ENCODE measurements at places on chromosomes 7 and 10. TPM values are rescaled to one million over a fixed set of nuclear protein-coding genes. Genes with fewer than 3 reads are reported as not detected.
A peak's percentile ranks its signal among the peaks of the same experiment; 100 is the strongest.

DNA sequence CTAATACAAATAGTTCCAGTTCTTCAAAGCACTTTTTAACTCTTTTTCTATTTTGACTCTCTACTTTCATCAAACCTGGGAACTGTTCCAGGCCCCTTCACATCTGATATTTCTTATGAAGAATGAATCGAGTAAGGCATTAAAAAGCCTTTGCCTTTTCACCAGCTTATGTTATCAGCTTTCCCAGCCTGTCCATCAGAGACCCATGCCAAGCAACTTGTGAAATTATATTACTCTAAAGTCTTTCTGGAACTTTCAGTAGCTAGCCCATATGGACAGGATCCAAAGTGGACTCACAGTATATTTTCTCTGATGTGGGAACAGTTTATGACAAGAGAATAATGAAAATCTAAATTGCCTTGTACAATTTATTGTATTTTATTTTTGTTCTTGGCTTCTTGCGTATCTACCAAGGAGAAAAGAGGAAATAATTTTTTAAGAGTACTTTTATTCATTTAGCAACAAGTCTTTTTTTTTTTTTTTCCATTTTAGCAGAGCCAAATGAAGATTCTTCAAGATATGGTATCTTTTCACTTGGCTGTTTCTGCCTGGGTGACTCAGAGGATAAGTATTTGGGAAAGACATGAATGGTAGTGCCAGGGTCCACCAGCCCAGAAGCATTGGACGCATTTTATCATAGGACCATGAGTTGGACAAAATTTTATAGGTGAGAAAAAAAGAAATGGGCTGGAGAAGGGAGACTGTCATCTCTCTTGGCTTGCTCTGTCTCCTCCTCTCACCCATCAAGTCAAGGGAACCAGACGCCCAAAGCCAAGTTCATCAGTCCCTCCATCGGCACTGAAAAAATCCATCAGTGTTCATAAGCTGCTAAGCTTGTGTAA is 195.8 kb upstream of the NEBL start:
- H3K27ac ChIP-seq: no peak overlapping the region
- H3K4me3 ChIP-seq: no peak overlapping the region
- DNase-seq: no peak
- no peaks in the 10 kb centered on the region for H3K36me3 ChIP-seq

GRCh38 chr10:75987616-75988015 is 556.2 kb downstream of the LRMDA start:
- H3K27me3 ChIP-seq: no peaks in the 10 kb centered on the region
- no peak overlapping the region for H3K4me3 ChIP-seq
- H3K36me3 ChIP-seq: no peaks in the 10 kb centered on the region
- no peaks in the 10 kb centered on the region for H3K4me1 ChIP-seq

GRCh38 chr10:70267161-70267933 is 16.5 kb downstream of the NPFFR1 start:
- no peaks in the 10 kb centered on the region for H3K36me3 ChIP-seq
- no peak for DNase-seq
- H3K4me1 ChIP-seq: peaks cover 24% of the 10 kb centered on the region
- H3K4me3 ChIP-seq: peak overlapping the region; percentile 52

GRCh38 chr10:93820434-93820833 is 62.7 kb downstream of the LGI1 start:
- H3K27me3 ChIP-seq: peaks cover 46% of the 10 kb centered on the region
- H3K4me3 ChIP-seq: no peak overlapping the region
- no peak for DNase-seq
- no peak overlapping the region for H3K27ac ChIP-seq
- no peaks in the 10 kb centered on the region for H3K36me3 ChIP-seq
- H3K4me1 ChIP-seq: no peaks in the 10 kb centered on the region

- DNase-seq: no peak
- H3K36me3 ChIP-seq: no peaks in the 10 kb centered on the region
- no peaks in the 10 kb centered on the region for H3K27me3 ChIP-seq
- H3K27ac ChIP-seq: no peak overlapping the region
- no peak overlapping the region for H3K4me3 ChIP-seq
- H3K4me1 ChIP-seq: peaks cover 12% of the 10 kb centered on the region
Measured at GRCh38 chr10:46091080-46091827, 45.2 kb upstream of the MSMB start.

- H3K27me3 ChIP-seq: no peaks in the 10 kb centered on the region
- H3K4me3 ChIP-seq: peak overlapping the region; percentile 63
- no peaks in the 10 kb centered on the region for H3K36me3 ChIP-seq
- peak overlapping the region; percentile 28 for H3K27ac ChIP-seq
- DNase-seq: no peak
- H3K4me1 ChIP-seq: peaks cover 37% of the 10 kb centered on the region
Measured at GRCh38 chr10:74021248-74022055, 23.5 kb downstream of the VCL start.

DNA sequence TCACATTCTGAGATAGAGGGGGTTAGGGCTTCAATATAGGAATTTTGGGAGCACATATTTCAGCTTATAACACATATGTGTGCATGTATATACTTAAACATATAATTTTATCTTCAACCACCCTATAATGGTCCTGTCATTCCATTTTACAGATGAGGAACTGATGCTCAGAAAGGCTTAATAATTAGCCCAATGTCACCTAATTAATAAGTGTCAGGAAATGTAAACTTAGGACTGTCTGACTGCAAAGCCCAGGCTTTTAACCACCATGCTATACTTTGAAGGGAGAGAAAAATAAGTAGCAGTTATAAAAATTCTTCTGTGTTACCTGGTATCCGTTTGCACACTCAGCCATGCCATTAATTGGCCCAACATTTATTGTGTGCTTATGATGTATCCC is 172.6 kb downstream of the SKIDA1 start:
- peaks cover 33% of the 10 kb centered on the region for H3K27me3 ChIP-seq
- no peak for DNase-seq
- no peaks in the 10 kb centered on the region for H3K36me3 ChIP-seq
- no peak overlapping the region for H3K4me3 ChIP-seq
- H3K27ac ChIP-seq: no peak overlapping the region

- no peaks in the 10 kb centered on the region for H3K27me3 ChIP-seq
- no peak overlapping the region for H3K27ac ChIP-seq
- no peak overlapping the region for H3K4me3 ChIP-seq
Measured at GRCh38 chr7:52475001-52475582, 560.3 kb upstream of the POM121L12 start.

GRCh38 chr7:116797612-116798011 is 64.8 kb upstream of the CAPZA2 start:
- H3K4me3 ChIP-seq: no peak overlapping the region
- peaks cover under 1% of the 10 kb centered on the region for H3K4me1 ChIP-seq
- peaks cover 14% of the 10 kb centered on the region for H3K27me3 ChIP-seq
- no peak for DNase-seq

- no peaks in the 10 kb centered on the region for H3K4me1 ChIP-seq
- no peak for DNase-seq
- H3K4me3 ChIP-seq: no peak overlapping the region
- no peaks in the 10 kb centered on the region for H3K36me3 ChIP-seq
- peaks cover 14% of the 10 kb centered on the region for H3K27me3 ChIP-seq
Measured at GRCh38 chr7:134184767-134185166, 57.6 kb downstream of the LRGUK start.

- peaks cover 2% of the 10 kb centered on the region for H3K27me3 ChIP-seq
- peaks cover 11% of the 10 kb centered on the region for H3K4me1 ChIP-seq
- no peak for DNase-seq
- no peaks in the 10 kb centered on the region for H3K36me3 ChIP-seq
- H3K27ac ChIP-seq: peak overlapping the region; percentile 53
- H3K4me3 ChIP-seq: peak overlapping the region; percentile 89
Measured at GRCh38 chr10:114303556-114303955, 64.5 kb downstream of the VWA2 start.

DNA sequence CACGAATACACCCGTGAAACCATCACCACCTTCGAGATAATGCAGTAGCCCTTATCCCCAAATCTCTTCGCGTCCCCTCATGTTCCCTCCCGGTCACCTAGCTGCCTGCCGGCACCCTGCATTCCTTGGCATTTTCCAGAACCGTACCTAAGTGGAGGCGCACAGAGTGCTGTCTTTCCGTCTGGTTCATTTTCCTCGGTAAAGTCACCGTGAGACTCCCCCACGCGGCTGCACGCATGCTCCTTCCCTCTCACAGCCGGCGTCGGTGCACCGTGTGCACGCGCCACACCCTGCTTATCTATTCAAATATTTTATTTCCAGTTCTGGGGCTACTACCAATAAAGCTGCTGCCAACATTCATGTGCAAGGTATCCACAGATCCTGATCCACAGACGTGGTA is 65.5 kb upstream of the NKX6-2 start:
- H3K27me3 ChIP-seq: peaks cover 7% of the 10 kb centered on the region
- no peak overlapping the region for H3K4me3 ChIP-seq
- H3K36me3 ChIP-seq: no peaks in the 10 kb centered on the region
- no peak overlapping the region for H3K27ac ChIP-seq

DNA sequence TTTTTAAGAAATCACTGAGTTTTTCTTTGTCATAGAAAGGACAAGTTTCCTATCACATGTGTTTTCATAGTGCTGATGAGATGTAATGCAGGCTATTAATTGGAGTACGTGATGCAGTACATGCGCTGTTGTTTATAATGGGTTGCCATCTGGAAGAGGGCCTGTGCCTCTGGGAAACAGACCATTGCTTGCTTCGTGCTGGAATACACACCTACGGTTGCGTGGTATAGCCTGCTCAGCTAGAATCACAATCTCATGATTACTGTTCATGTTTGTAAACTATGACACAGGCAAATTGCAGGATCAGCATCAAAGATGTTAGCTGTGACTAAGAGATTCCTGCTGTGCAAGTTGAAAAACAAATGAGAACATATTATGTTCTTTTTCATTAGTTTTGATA is 107.2 kb upstream of the STEAP1B start:
- no peak for DNase-seq
- no peaks in the 10 kb centered on the region for H3K36me3 ChIP-seq
- H3K4me1 ChIP-seq: peaks cover 27% of the 10 kb centered on the region
- peaks cover 17% of the 10 kb centered on the region for H3K27me3 ChIP-seq
- H3K4me3 ChIP-seq: no peak overlapping the region

GRCh38 chr10:6232846-6233724 is 30.4 kb downstream of the PFKFB3 start:
- DNase-seq: no peak
- no peak overlapping the region for H3K4me3 ChIP-seq
- H3K36me3 ChIP-seq: peaks cover 8% of the 10 kb centered on the region
- H3K27ac ChIP-seq: no peak overlapping the region
- no peaks in the 10 kb centered on the region for H3K27me3 ChIP-seq
- peaks cover 4% of the 10 kb centered on the region for H3K4me1 ChIP-seq

- no peak overlapping the region for H3K27ac ChIP-seq
- no peak for DNase-seq
- peaks cover 6% of the 10 kb centered on the region for H3K36me3 ChIP-seq
- no peaks in the 10 kb centered on the region for H3K27me3 ChIP-seq
Measured at GRCh38 chr7:150329331-150330120, 6.2 kb upstream of the ACTR3C start.

GRCh38 chr7:49638166-49638565 is 135.3 kb upstream of the VWC2 start:
- no peak overlapping the region for H3K27ac ChIP-seq
- DNase-seq: no peak
- H3K27me3 ChIP-seq: no peaks in the 10 kb centered on the region
- H3K36me3 ChIP-seq: peaks cover 4% of the 10 kb centered on the region
- no peaks in the 10 kb centered on the region for H3K4me1 ChIP-seq

- DNase-seq: no peak
- no peaks in the 10 kb centered on the region for H3K27me3 ChIP-seq
- H3K27ac ChIP-seq: no peak overlapping the region
- H3K4me3 ChIP-seq: no peak overlapping the region
- peaks cover 5% of the 10 kb centered on the region for H3K4me1 ChIP-seq
Measured at GRCh38 chr7:66731986-66732385, 8.5 kb upstream of the RABGEF1 start.

DNA sequence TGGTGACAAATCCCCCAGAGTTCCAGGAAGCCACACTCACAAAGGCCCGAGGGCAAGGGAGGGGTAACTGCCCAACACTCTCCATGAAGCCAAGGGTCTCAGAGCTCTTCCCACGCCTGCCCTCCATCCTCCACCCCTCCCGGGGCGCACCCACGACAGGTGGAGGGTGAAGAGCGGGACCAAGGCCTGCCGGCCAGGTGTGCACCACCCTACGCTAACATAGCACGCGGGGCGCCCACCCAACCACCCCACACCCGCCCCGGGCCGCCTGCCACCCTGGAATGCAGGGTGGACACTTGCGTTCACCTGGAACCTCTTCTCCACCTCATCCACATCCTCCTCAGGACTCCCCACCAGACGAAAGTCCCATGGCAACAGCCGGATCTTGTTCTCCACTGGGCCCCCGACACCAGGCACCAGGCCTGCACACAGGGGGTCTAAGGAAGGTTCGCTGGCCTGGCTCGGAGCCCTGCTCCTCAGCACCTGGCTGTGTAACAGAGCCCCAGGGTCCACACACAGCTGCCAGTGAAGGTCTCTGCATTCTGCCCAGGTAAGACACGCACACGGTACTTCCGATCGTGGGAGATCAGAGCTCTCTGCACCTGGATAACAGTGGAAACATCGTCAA is 32.7 kb downstream of the MAD1L1 start:
- H3K27me3 ChIP-seq: no peaks in the 10 kb centered on the region
- H3K4me1 ChIP-seq: peaks cover 3% of the 10 kb centered on the region
- no peak for DNase-seq
- no peak overlapping the region for H3K4me3 ChIP-seq

DNA sequence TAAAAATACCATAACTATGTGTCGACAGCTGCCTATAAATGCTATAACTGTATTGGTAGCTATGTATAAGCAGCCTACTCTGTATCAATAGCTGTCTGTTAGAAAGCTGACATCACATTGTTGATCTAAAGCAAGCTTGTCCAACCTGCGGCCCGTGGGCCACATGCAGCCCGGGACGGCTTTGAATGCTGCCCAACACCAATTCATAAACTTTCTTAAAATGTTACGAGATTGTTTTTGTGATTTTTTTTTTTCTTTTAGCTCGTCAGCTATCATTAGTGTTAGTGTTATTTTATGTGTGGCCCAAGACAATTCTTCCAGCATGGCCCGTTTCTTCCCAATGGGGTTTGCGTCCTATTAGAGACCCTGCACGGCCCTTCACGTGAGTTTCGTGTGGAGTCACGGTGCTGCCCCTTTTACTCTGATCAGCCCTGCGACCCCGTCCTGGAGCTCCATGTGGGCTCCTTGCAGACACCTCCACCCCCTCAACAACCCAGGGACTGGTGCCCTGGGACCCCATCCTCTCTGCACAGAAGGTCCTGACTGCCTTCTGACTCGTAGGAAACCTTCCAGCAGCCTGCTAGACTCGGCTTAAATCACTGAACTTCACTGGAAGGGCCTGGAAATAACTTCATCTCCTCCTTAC is 4.5 kb upstream of the PRKAR1B start:
- peaks cover 12% of the 10 kb centered on the region for H3K4me1 ChIP-seq
- no peaks in the 10 kb centered on the region for H3K27me3 ChIP-seq

- H3K27ac ChIP-seq: no peak overlapping the region
- no peak overlapping the region for H3K4me3 ChIP-seq
- H3K4me1 ChIP-seq: no peaks in the 10 kb centered on the region
- H3K36me3 ChIP-seq: no peaks in the 10 kb centered on the region
- peaks cover 3% of the 10 kb centered on the region for H3K27me3 ChIP-seq
Measured at GRCh38 chr10:60406182-60406581, 16.5 kb upstream of the ANK3 start.

GRCh38 chr7:26369593-26369992 is 77.9 kb downstream of the SNX10 start:
- no peak overlapping the region for H3K27ac ChIP-seq
- H3K27me3 ChIP-seq: no peaks in the 10 kb centered on the region
- DNase-seq: no peak
- H3K4me1 ChIP-seq: peaks cover 14% of the 10 kb centered on the region
- H3K36me3 ChIP-seq: peaks cover 16% of the 10 kb centered on the region
- H3K4me3 ChIP-seq: no peak overlapping the region

Gene LRRC61
- 27.1 TPM for total RNA-seq

Gene PRXL2A
- total RNA-seq: 9.7 TPM

Gene ACBD7
- total RNA-seq: 0.98 TPM

Gene INMT
- 0.33 TPM for total RNA-seq

Gene THNSL1
- 1.6 TPM for total RNA-seq

Gene RAMP3
- total RNA-seq: not detected

Gene HEPACAM2
- not detected for total RNA-seq

Gene COPS6
- 81.8 TPM for total RNA-seq

Gene HTRA1
- not detected for total RNA-seq

All from natural killer cell treated with Interleukin-12 subunit alpha and Interleukin-12 subunit beta and Interleukin-15 and Interleukin-18, amount 100 ng/mL, for 72 hours (primary cell).